ENCODE measurements at places on chromosomes 4 and X. TPM values are rescaled to one million over a fixed set of nuclear protein-coding genes. Genes with fewer than 3 reads are reported as not detected.

The GPRASP3 gene
- 6.6 TPM for total RNA-seq

The ARX gene
- not detected for total RNA-seq

The ARHGAP36 gene
- not detected for total RNA-seq

The VCX3B gene
- total RNA-seq: not detected

The AFP gene
- total RNA-seq: not detected

The RAI2 gene
- total RNA-seq: 1.6 TPM

The FATE1 gene
- not detected for total RNA-seq

The TMSB15A gene
- total RNA-seq: 0.82 TPM

The HSFX3 gene
- not detected for total RNA-seq

The GPR82 gene
- not detected for total RNA-seq

The NRK gene
- not detected for total RNA-seq

The IQCM gene
- total RNA-seq: not detected

The BTC gene
- 0.06 TPM for total RNA-seq

The MAGEA2 gene
- not detected for total RNA-seq

The NAA11 gene
- total RNA-seq: not detected

The PRDM5 gene
- 3.1 TPM for total RNA-seq

The UCP1 gene
- not detected for total RNA-seq

The CACNA1F gene
- 0.31 TPM for total RNA-seq

The HS6ST2 gene
- 0.13 TPM for total RNA-seq

The PARM1 gene
- total RNA-seq: under 0.01 TPM

The TBC1D1 gene
- total RNA-seq: 181 TPM

The ADGRL3 gene
- total RNA-seq: 4.5 TPM

The NALF2 gene
- total RNA-seq: not detected

The GRID2 gene
- not detected for total RNA-seq

The TMPRSS11F gene
- total RNA-seq: not detected

The NEUROG2 gene
- not detected for total RNA-seq

The IL13RA1 gene
- 35.8 TPM for total RNA-seq

The FGF5 gene
- 0.25 TPM for total RNA-seq

The SSX2 gene
- not detected for total RNA-seq

Measured in bladder microvascular endothelial cell (primary cell).